ENCODE measurements at places on chromosomes 5 and 9. TPM values are rescaled to one million over a fixed set of nuclear protein-coding genes. Genes with fewer than 3 reads are reported as not detected.

GRCh38 chr5:41435276-41435675, 75.1 kb downstream of the PLCXD3 start:
- H3K4me1 ChIP-seq = no peaks in the 10 kb centered on the region
- H3K27ac ChIP-seq = no peak overlapping the region
- DNase-seq = no peak
- no peak overlapping the region for H3K4me3 ChIP-seq

DNA sequence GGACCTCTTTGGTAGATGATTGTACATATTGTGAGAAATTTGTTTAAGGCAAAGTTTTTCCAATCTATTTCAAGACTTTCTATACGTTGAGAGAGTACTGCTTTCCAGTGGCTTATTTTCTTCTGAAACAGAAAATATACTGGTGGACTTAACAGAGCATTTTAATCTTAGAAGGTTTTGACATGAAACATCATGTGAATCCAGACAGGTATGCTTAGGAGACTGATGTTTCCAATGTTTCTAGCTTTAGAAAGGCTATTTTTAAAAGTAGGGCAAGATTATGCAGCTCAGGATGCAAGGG, 71.0 kb downstream of the PIK3R1 start:
- no peaks in the 10 kb centered on the region for H3K27me3 ChIP-seq
- no peak for DNase-seq
- H3K4me3 ChIP-seq = peak overlapping the region; percentile 61
- H3K4me1 ChIP-seq = peaks cover 74% of the 10 kb centered on the region
- peak overlapping the region; percentile 18 for H3K27ac ChIP-seq
- peaks cover 35% of the 10 kb centered on the region for H3K36me3 ChIP-seq

- no peaks in the 10 kb centered on the region for H3K27me3 ChIP-seq
- no peak overlapping the region for H3K27ac ChIP-seq
- no peak for DNase-seq
- H3K4me1 ChIP-seq = no peaks in the 10 kb centered on the region
- H3K4me3 ChIP-seq = no peak overlapping the region
Measured at GRCh38 chr5:31048282-31049270, 144.9 kb upstream of the CDH6 start.

DNA sequence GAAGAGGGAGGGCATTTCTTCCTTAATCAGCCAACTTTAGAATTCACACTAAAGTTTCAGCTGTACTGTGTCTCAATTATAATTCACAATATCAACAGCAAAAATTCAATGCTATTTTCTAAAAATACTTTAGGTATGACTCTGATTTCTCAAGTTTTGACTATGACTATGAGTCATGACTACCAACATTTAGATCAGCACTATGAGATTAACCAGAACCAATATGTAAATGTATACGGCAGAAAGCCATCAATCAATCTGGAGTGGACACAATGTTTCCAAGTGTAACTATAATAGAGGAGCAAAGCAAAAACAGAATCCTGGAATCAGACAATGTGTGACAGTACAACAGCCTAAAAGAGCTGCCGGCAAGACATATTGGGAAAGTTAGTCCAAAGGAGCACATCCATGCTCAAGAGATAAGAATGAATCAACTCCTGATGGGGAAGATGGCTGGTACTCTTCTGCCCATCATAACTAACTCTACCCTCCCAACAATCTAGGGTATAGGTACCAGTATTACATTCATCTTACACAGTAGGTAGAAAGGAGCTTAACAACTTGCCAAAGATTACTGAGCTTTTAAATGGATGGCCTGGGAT, 294.4 kb downstream of the SEMA5A start:
- no peak for DNase-seq
- H3K36me3 ChIP-seq = no peaks in the 10 kb centered on the region
- H3K27ac ChIP-seq = no peak overlapping the region
- H3K27me3 ChIP-seq = no peaks in the 10 kb centered on the region

DNA sequence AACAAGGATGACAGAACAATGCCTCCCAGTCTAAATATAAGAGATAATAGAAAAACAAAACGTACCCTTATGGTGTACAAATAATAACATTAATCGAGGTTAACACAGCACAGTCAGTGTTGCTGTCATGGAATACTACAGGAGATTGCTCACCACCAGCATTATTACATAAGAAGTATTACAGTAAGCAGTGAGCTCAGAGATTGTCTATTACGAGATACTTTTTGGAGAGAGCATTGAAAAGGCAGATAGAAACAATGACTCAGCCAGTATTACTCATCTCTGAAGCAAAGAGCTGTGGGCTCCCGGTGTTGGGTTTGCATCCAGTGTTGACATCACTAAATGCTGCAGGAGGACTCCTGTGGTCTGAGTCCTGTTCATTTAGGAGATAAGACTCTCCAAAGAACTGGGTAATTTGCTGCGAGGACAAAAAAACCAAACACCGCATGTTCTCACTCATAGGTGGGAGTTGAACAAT, 191.9 kb upstream of the SEMA6A start:
- DNase-seq = no peak
- H3K4me1 ChIP-seq = no peaks in the 10 kb centered on the region
- no peaks in the 10 kb centered on the region for H3K27me3 ChIP-seq
- H3K36me3 ChIP-seq = no peaks in the 10 kb centered on the region
- no peak overlapping the region for H3K4me3 ChIP-seq

- DNase-seq = peak; percentile 65
- H3K4me1 ChIP-seq = peaks cover 19% of the 10 kb centered on the region
- H3K4me3 ChIP-seq = peak overlapping the region; percentile 95
Measured at GRCh38 chr9:134066913-134067851, 644 bp downstream of the BRD3 start.

DNA sequence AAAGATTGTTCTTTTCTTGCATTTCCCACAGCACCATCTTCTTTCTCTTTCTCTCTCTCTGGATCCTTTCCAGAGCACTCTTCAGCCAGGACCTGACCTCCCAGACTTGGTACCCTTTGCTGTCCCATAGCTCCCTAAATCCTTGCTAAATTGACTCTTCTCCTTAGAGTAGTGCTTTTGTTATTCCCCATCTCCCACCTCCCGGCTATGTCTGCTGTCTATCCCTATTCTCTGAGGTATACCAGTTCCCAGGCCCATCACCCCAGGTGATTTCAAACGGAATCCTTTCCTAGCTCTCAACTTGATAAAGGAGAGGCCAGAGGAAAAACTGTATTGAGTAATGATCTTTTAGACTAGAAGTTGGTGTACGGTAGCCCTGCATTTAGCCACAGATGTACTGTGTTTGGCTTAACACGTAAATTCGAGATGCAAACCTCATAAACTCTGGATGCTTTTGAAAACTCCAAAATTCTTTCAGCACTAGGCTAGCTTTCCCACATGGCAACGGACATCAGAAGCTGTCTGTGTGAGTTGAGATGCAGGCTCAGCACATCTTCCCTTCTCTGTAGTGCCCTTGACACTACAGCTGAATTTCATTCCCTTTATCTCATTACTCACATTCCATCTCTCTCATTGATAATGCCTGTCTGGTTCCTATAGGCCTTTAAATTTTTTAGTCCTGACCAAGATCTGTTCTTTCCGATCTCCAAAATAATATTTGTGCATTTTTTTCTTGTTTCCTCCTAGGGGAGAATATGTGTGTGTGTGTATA, 320.8 kb upstream of the ITGA1 start:
- no peak overlapping the region for H3K4me3 ChIP-seq
- H3K27ac ChIP-seq = no peak overlapping the region
- H3K36me3 ChIP-seq = no peaks in the 10 kb centered on the region
- DNase-seq = no peak
- no peaks in the 10 kb centered on the region for H3K27me3 ChIP-seq
- H3K4me1 ChIP-seq = peaks cover 8% of the 10 kb centered on the region

- peaks cover 29% of the 10 kb centered on the region for H3K36me3 ChIP-seq
- H3K4me3 ChIP-seq = peak overlapping the region; percentile 76
- peak; percentile 43 for DNase-seq
- peak overlapping the region; percentile 89 for H3K27ac ChIP-seq
- peaks cover 40% of the 10 kb centered on the region for H3K4me1 ChIP-seq
- no peaks in the 10 kb centered on the region for H3K27me3 ChIP-seq
Measured at GRCh38 chr5:158435161-158435616, 576.2 kb upstream of the CLINT1 start.

GRCh38 chr5:37723162-37723961, 116.5 kb downstream of the GDNF start:
- peak overlapping the region; percentile 57 for H3K4me3 ChIP-seq
- no peaks in the 10 kb centered on the region for H3K27me3 ChIP-seq
- no peak for DNase-seq

DNA sequence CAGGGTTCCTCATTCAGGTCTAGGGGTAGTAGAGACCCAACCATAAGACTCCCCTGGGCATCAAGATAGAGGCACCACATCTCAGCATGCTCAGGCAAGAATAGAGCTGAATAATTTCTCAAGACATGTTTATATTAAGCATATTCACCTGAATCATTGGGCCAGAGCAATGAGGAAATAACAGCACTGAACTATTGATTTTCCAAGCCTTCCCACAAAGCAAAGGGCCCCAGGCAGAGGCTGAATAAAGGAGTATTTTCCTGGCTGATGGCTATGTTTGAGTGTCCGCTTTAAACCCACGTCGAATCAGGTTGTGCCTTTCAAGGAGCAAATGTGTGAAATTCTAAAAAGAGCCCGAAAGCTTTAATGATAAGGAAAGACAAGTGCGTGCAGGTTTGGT, 129.2 kb downstream of the HSD17B3 start:
- no peak for DNase-seq
- H3K4me3 ChIP-seq = no peak overlapping the region
- H3K36me3 ChIP-seq = no peaks in the 10 kb centered on the region
- H3K27ac ChIP-seq = no peak overlapping the region
- H3K4me1 ChIP-seq = no peaks in the 10 kb centered on the region

DNA sequence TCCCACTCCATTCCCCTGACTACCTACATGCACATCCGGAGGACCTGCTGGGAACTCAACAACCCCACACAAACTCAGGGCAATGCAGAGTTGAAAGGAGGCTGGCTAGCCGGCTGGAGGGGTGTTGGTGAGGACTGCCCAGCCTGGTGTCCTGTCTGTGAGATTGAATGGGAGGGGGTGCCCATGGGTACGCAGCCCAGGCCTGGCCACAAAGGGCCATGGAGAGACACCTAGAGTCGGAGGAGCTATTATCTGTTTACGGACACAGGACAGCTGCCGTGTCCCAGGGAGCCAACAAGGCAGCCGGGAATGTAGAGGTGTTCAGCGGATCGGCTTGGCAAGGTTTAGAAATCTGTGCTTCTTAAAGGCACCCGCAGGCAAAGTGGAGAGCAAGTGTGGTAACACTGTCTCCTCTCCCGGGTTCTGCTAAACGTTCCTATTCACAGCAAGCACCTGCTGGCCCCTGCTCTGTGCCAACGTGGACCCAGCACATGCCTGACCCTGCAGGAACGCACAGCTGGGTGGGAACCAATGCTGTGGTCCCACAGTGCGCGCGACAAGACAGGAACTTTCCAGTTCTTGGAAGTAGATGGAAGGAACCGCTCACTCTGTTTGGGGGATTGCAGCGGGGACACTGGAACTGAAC, 166.7 kb downstream of the DAB2IP start:
- DNase-seq = no peak
- no peaks in the 10 kb centered on the region for H3K4me1 ChIP-seq
- no peaks in the 10 kb centered on the region for H3K36me3 ChIP-seq
- H3K27ac ChIP-seq = no peak overlapping the region
- H3K4me3 ChIP-seq = no peak overlapping the region
- peaks cover 4% of the 10 kb centered on the region for H3K27me3 ChIP-seq

- H3K27ac ChIP-seq = no peak overlapping the region
- no peaks in the 10 kb centered on the region for H3K4me1 ChIP-seq
- H3K36me3 ChIP-seq = no peaks in the 10 kb centered on the region
- peaks cover 10% of the 10 kb centered on the region for H3K27me3 ChIP-seq
Measured at GRCh38 chr9:13568405-13568804, 288.9 kb upstream of the MPDZ start.

- DNase-seq = no peak
- no peak overlapping the region for H3K4me3 ChIP-seq
- peaks cover 17% of the 10 kb centered on the region for H3K27me3 ChIP-seq
- no peaks in the 10 kb centered on the region for H3K36me3 ChIP-seq
Measured at GRCh38 chr9:21729648-21730047, 72.8 kb upstream of the MTAP start.

- H3K4me1 ChIP-seq = no peaks in the 10 kb centered on the region
- H3K27me3 ChIP-seq = no peaks in the 10 kb centered on the region
- H3K36me3 ChIP-seq = no peaks in the 10 kb centered on the region
- H3K27ac ChIP-seq = no peak overlapping the region
Measured at GRCh38 chr5:74393943-74394342, 246.6 kb downstream of the ENC1 start.

DNA sequence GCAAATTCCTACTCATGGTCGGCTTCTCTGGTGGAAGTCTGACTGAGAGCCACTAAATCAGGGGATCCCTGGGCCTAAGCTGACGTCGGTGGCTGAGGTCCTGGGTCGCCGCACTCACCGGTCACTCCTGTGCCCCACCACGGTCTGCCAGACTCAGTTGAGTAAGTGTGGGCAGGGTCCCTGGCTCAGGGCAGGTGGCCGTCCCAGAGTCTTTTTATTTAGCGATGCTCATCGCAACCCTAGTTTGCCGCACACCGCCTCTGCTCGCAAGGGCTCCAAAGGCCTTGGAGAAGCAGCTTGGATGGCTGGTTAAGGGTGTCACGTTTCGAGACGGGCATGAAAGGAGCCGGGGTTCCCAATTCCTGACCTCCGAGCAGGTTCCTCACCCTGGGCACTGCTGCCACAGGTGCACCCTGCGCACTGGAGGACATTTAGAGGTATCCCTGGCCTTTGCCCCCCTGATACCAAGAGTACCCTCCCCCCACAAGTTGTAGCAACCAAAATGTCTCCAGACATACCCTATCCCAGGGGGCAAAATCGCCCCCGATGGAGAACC, 59.9 kb downstream of the NSUN2 start:
- no peak overlapping the region for H3K4me3 ChIP-seq
- DNase-seq = no peak
- no peaks in the 10 kb centered on the region for H3K4me1 ChIP-seq
- H3K27me3 ChIP-seq = peaks cover 12% of the 10 kb centered on the region

- peaks cover 23% of the 10 kb centered on the region for H3K4me1 ChIP-seq
- H3K36me3 ChIP-seq = peaks cover 5% of the 10 kb centered on the region
- no peak for DNase-seq
- H3K27ac ChIP-seq = peak overlapping the region; percentile 98
Measured at GRCh38 chr9:100099722-100100042, 639 bp downstream of the INVS start.

- H3K4me1 ChIP-seq = peaks cover 8% of the 10 kb centered on the region
- peaks cover 7% of the 10 kb centered on the region for H3K27me3 ChIP-seq
- no peak for DNase-seq
- H3K36me3 ChIP-seq = no peaks in the 10 kb centered on the region
- H3K4me3 ChIP-seq = no peak overlapping the region
Measured at GRCh38 chr9:36319183-36319582, 60.9 kb upstream of the GNE start.

The SPINK13 gene
- not detected for total RNA-seq

The CBY3 gene
- not detected for total RNA-seq

The PHF24 gene
- total RNA-seq = not detected

The MACROH2A1 gene
- total RNA-seq = 258 TPM

The TLX3 gene
- not detected for total RNA-seq

The MYOZ3 gene
- not detected for total RNA-seq

The ALDH7A1 gene
- total RNA-seq = 4.2 TPM

The DELE1 gene
- total RNA-seq = 73.1 TPM
